ENCODE measurements at places on chromosomes 6 and 20.

DNA sequence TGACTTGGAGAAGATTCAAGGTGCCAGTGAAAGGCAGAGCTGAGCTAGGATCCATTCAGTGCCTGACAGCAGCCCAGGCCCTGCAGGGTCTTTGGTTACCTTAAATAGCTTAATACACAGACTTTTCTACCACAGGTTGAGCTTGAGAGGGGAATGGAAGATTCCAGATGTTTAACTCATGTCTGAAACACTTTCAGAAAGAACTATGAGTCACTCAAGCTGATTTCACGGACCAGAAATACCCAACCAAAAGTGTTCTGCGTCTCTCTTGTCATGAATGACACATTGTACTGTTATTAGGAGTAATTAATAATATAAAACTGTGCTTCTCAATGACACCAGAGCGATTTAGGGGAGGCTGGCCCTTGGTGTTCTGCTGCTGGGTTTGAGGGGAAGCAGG is 6.4 kb upstream of the PMEPA1 start:
- peak; percentile 87 for DNase-seq

GRCh38 chr6:73180076-73180738 is 45.1 kb downstream of the KHDC1L start:
- DNase-seq, result peak; percentile 32

DNA sequence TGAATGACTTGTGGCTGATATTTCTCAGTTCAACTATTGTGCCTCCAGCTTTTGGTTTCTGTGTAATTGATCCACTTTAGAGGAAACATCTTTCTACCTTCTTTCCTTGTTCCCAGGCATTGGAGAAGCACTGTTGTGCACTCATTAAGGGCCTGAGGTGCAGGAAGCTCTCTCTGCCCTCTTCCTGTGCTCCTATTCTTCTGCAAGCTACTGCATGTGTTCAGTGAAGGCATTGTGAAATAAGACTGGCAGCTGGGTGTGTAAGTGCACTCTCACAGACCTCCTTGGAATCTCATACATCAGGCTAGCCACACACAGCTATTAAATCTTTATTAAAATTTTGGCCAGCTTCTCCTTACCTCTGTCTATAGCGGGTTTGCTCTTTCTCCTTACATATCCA is 177.8 kb downstream of the OGFRL1 start:
- DNase-seq, result no peak

DNA sequence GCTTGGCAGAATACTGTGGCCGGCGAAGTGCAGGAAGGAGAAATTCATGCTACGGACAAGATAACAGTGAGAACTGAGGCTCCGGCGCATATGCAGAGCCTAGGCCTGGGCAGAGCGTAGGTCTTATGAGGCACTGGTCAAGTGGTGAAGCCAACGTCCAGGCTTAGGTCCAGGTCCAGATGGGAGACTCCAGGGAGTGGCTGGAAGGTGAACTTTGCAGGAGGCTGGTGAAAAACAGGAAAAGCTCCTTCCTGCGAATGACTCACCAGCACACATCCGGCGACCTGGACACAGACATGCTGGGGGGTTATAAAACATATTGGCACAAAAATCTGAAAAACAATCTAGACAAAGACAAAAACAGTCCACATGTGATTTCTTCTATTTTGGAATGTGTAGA is 15.4 kb downstream of the C6orf141 start:
- DNase-seq, result no peak

GRCh38 chr20:6008254-6008653 is 45.6 kb downstream of the LRRN4 start:
- DNase-seq, result peak; percentile 85
